ENCODE measurements at places on chromosomes 4 and X.

GRCh38 chrX:153651540-153652079 is 4.6 kb downstream of the DUSP9 start:
- no peak for DNase-seq

- DNase-seq: no peak
Observed at GRCh38 chr4:7632971-7633370, 198.2 kb upstream of the PSAPL1 start.

DNA sequence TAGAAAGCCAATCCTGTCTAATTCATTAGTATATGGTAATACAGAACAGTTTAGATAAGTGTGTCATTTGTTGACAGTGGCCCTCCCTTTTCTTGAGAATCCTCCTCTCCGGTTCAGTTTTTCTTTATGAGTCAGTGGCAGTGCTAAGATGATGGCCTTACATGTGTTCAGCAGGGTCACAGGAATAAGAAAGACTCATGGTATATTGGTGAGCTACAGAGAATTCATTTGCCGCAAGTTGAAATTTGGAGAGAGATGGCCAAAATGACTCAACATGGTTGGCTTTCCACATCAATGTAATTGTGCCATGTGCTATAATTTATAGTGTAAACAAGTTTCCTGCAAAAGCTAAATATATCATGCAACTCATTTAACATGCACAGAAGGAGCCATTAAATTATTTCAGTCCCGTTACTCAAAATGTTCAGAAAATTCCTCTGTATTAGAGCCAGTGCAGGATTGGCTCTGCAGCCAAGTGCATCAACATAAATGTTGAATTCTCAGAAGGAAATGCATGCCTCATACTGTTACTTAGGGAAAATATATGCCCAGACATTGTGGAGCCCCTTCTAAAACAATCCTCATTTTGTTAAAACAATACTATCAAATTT is 374.3 kb downstream of the AFF2 start:
- DNase-seq: no peak

GRCh38 chrX:49884290-49884862 is 5.1 kb downstream of the USP27X start:
- peak; percentile 41 for DNase-seq

DNA sequence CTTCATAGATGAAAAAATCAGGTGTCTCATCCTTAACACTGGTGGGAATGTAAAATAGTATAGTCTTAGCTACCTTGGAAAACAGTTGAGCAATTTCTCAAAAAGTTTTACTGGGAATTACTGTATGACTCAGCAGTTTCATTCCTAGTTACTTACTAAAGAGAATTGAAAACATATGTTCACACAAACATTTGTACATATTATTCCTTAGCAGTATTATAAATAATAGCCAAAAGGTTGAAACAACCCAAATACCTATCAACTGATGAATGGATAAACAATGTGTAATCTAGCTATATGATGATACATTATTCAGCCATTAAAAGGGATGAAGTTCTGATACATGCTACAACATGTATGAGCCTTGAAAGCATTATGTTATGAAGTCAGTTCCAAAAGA is 41.7 kb downstream of the RBM46 start:
- DNase-seq: no peak

- no peak for DNase-seq
Observed at GRCh38 chrX:19593690-19594089, 78.4 kb upstream of the MAP3K15 start.

DNA sequence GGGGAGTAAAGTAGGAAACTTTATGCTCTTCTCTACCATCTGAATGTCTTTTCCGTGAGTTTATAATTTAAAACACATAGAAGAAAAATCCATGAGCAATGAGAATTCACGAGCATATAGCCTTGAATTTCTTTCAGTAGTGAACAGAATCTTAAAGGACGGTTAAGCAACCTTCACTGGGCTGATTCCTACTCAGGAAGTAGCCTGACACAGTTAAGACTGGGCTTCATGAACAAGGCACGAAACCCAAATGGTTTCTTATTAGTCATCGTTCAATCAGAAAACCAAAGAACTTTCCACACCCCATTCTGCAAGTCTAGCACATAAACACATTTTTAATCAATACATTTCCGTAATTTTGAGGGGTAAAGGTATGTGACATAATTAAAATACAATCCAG is 95.8 kb downstream of the SH3KBP1 start:
- DNase-seq: no peak

DNA sequence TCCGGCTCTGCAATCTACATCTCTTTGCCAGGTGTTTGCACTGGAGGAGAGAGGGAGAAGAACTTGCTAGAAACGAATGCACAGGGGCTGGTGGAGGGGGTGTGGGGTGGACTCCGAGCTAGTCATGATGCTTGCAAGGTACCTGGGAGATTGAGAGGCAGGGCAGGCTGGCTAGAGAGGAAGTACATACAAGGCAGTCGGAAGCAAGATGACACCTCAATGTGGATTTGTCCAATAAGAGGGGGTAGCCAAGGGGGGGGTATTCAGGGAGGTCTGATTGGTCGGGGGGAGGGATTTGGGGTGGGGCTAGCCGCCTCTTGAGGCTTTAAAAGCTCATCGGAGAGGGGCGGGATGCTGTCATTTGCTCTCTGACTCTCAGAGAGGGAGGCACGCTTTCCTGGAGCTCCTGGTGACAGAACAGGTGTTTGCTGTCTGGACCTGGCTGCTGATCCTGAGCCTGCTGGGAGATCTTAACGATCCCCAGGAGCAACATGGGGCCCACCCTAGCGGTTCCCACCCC is at the start of gene GPR50:
TSS of gene GPR50 (plus strand) at position 354 of the 520 bp plus-strand sequence. CDS start at position 492, 138 bp downstream.
- DNase-seq: no peak

- DNase-seq: no peak
Observed at GRCh38 chr4:168028970-168029597, 63.3 kb upstream of the ANXA10 start.

DNA sequence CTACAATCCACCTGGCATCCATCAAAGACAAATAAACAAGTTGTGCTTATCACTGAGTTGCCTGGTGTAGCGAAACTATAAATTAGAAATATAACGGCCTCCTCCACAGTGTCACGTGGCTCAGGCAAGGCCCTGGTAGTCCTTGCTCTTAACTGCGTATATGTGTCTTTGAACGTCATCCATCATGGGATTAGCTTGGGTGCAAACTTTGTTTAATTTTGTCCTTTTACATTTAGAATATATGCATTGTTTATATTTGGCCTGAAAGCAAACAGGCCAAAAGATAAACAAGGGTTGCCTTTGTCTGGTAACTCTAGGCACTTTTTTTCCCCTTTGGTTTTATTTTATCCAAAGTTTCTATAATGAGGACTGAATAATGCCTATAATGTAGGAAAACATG is 184.9 kb downstream of the KIT start:
- DNase-seq: no peak

GRCh38 chrX:113048896-113049295 is 208.3 kb upstream of the AMOT start:
- DNase-seq: no peak

GRCh38 chr4:84146300-84146959 is 352.7 kb downstream of the NKX6-1 start:
- no peak for DNase-seq

Measured in activated T-helper 9 cell treated with anti-CD3 and anti-CD28 coated beads, Interleukin-2, amount 50 U/mL, for 16 hours (primary cell).